ENCODE measurements at places on chromosomes 16 and 17.

DNA sequence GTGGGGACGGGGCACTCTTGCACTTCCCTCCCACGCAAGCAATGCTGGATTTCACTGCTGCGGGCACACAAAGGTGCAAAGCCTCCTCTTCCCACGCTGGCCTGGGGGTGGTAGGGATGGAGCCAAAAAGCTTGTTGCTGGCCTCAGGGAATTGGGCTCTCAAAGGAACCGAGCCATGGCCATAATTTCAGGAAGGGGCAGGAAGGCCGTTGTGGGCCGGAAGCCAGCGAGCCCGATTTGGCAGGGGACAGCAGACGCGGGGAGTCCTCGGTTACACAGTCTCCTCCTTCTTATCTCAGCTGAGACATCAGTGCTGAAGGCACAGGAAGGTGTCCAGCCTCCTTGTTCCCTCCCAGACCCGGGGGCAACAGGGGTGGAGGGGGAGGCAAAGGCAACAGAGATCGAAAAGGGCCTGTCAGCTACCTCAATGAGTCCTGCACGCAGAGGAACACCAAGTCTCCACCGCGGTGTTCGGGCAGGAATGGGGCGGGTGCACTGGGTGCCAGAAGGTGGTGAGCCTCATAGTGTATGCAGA, 59.5 kb downstream of the SLFN11 start:
- DNase-seq = peak; percentile 27

GRCh38 chr17:50425682-50426471, at the start of gene ACSF2:
TSS of gene ACSF2 (plus strand) at chr17:50426218. CDS start at chr17:50426262, 44 bp downstream.
- peak; percentile 78 for DNase-seq

DNA sequence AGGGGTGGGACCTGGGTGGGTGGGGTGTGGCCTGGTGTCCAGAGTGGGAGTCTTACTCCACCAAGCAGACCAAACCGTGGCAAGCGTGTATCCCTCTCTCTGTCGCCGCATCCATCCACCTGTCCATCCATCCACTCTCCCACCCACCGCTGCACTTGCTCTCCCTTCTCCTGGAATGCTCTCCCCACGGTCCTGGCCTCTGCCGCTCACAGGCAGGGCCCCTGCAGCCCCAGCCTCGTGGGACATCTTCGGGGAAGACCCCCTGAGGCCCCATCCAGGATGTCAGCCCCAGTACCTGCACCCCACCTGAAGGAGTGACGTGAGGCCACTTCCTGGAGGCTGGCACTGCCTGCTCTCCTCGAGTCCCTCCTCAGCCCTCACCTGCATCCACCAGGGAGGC, 189.5 kb upstream of the GSE1 start:
- no peak for DNase-seq

DNA sequence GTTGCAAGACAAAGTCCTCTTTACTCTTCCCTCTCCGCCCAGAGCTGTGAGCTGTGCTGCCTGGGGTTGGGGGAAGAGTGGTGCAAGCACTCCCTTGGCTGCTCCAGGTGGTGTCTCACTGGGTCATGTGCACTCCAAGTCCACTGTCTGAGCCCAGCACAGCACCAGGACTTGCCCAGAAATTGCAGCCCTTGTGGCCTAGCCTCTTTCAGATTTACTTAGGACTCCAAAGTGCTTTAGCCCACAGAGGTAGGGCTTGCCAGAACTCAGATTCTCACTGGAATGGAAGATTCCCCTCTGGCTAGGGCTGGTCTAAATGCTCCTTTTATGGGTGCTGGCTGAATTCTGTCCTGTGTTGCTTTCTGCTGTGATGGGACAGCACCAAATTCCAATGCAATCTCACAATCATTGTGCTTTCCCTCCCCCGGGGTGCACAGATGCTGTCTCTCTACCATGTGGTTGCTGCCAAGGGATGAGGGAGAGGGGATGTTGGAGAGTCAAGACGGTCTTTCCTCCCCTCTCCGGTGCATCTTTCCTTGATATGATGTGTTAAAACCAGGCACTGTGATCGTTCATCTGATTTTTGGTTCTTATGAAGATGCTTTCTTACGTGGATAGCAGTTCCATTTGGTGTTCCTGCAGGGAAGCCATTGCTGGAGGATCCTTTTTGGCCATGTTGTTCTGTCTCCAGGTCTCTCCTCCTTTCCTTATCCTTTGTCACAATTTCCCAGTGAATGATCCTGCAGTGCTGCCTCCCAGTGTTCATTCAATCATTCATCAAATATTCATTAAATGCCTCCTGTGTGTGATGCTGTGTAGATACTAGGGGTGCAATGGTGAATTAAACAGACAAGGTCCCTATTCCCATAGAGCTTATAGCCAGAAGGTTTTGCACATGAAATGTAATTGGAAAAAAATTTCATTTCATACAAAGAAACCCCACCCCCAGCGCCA, 216.3 kb downstream of the SPECC1 start:
- no peak for DNase-seq

GRCh38 chr17:12048843-12049473, 28.3 kb downstream of the MAP2K4 start:
- no peak for DNase-seq

DNA sequence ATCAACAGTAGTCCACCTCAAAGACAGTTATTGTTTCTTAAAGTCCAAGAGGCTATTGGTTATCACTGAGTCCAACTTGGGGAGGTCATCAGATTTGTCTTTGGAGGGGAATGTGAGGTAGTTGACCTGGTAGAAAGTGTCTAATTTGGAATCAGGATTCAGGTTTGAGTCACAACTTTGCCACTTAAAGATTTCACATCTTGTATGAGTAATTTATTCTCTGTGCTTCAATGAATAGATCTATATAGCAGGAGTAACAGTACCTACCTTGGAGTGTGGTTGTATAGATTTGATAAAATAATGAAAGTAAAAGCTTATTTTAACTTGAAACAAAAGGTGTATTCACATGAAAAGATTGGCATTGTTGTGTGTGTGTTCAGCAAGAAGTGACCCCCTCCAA, 119.3 kb upstream of the TBX2 start:
- DNase-seq = no peak

DNA sequence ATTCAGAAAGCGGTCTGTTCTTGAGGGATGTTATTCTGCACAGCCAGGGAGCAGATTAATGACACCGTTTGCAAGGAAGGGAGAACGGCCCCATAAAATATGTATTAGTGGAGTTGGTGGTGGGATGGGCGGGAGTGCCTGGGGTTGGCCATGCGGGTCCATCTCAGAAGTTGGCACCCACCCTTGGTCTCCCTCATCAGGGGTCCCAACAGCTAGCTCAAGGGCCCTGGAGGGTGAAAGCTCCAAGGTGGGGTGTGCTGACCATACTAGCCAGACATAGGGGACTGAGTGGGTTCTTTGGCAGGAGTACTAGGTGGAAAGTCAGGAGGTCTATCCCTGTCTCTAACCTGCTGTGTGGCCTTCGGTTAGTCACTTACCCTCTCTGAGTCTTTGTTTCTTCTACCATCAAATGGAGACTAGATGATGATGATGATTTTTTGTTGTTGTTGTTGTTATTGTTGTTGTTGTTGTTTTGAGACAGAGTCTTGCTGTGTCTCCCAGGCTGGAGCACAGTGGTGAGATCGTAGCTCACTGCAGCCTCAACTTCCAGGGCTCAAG, 83.2 kb upstream of the BRD7 start:
- no peak for DNase-seq

DNA sequence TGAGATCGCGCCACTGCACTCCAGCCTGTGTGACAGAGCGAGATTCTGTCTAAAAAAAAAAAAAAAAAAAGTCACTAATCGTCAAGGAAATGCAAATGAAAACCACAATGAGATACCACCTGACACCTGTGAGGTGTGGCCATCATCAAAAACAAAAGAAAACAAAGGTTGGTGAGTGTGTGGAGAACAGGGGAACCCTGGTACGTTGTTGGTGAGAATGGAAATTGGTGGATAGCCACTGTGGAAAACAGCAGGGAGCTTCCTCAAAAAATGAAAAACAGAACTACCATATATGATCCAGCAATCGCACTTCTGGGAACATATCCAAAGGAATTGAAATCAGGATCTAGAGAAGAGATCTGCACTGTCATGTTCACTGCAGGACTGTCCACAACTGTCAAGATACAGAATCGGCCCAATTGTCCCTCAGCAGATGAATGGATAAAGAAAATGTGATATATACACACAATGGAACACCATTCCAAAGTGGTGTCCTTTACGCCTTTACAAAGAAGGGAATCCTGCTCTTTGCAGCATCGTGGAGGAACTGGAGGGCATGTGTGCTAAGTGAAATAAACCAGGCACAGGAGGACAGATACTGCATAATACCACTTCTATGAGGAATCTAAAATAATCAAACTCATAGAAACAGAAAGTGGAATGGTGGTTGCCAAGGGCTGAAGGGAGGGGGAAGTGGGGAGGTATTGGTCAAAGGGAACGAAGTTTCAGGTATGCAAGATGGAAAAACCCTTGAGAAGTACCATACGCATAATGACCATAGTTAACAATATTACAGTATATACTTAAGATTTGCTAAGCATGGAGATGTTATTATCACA, 63.5 kb upstream of the PLCG2 start:
- DNase-seq = no peak

DNA sequence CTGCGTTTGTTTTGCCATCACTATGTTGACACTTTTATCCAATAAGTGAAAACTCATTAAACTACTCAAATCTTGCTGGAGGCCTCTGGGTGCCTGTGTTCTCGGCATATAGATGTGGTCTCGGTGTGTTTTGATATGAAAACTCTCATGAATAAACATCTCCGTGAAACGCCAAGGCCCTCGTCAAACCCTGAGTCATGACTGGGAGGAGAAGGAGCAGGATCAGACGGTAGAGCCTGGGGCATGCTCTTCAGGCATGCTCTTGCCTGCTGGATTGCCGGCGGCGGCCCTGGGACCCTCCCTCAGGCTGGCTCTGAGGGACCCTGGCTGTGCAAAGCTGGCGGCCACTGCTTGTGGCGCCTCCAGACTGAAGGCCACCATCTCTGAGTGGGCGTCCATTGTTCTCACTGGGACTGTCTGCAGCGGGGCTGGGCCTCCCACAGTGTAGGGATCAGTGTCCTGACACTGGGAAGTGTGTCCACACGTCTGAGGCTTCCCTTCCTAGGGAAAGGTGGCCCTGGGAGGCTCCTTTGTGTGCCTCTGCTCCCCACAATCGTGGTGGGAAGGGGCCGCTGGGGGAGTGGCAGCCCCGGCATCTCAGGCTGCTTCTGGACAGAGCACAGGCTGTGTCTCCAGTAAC, 1.7 kb upstream of the NPB start:
- no peak for DNase-seq

DNA sequence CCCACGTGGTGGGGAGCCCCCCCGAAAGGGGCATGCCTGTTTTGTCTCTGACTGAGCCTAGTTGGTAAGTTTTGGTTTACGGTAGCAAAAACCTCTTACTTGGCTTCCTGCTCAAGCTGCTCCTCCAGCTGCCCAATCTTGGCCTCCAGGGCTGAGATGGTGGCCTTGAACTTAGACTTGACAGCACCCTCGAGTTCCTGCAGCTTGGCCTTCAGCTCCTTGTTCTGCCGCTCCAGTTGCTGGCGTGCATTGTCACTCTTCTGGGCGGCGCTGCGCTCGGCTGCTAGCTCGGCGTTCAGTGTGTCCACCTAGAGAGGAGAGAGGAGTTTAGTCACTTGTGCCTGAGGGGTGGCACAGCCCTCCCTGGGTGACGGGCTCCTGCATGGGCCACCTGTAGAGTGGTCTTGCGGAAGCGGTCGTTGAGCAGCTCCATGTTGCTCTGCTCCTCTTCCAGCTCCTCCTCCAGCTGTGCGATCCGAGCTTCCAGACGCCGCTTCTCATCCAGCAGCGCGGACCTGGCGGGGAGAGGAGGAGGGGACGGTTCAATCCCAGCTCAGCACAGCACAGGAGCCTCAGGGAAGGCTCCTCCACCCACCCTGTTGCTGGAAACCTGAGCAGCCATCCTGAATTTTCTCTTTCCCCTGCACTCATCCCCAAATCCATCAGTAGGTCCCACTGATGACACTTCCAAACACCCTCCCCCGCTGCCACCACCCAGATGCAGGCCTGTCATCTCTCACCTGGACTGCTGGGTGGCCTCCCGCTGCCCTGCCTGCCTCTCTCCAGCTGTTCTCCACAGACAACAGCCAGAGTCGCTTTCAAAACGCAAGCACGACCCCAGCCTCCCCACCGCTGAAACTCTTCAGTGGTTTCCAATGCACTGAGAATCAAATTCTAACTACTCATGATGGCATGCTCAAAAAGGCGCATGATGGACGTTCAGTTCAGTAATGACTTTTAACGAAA, 44.6 kb downstream of the NDEL1 start:
- no peak for DNase-seq

DNA sequence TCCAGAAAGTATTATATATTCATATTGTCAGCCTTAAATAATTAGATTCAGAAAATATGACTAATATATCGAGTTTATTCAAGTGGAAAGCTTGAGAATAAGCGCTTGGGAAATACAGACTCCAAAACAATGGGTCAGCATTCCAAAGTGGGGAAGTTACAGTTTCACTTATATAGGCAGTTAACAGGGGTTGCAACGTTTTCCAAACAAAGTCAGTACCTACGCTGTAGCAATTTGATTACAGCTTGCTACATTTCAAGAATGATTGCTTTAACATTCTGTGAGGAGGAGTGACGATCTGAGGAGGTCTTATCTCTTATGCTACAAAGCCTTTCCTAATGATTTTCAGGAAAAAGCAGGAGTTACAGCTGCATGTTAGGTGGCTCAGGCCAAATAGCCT, 34.2 kb upstream of the HS3ST3A1 start:
- no peak for DNase-seq

DNA sequence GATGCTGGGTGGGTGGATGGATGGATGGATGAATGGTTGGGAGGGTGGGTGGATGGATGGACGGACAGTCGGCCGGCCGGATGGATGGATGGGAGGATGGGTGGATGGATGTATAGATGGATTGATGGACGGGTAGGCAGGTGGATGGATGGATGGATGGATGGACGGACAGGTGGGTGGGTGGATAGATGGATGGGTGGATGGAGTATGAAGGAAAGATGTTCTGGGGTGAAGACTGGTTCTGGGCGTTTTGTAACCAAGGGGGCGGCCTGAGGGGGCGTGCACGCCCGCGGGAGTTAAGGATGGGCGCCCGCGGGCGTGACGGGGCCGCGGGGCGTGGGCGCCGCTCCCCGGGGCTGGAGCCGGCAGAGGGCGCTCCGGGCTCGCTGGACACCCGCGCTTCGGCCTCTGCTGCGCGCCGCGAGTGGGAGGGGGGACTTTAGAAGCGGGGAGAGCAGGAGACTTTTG, at the start of gene NECAB2:
Gene NECAB2 (plus strand): TSS at position 407 of the 468 bp plus-strand sequence. CDS start 405 bp downstream, outside the sequence.
- DNase-seq = peak; percentile 64

- no peak for DNase-seq
These were observed 1.8 kb downstream of the ODF4 start for GRCh38 chr17:8341456-8341855.

- no peak for DNase-seq
These were observed 87.3 kb downstream of the YPEL2 start for GRCh38 chr17:59418732-59419166.

DNA sequence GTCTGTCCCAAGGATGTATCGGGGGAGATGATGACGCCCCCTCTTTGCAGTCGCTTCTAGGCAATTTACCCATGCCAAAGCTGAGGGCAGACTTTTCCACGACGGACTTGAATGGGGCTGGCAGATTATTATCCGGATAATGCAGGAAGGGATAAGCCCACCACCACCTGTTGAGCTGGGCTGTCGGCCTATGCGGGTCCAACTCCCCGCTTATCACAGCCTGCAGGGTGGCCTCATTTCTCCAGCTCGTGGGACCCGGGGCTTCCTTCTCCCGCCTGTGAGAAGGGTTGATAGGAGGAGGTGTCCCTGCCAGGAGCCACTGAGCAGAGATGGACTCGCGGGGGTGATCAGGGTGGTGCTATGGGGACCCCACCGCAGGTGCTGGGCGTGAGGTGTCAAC, 559 bp downstream of the CACNG5 start:
- DNase-seq = no peak

- DNase-seq = no peak
These were observed 58.7 kb downstream of the SOCS3 start for GRCh38 chr17:78300962-78301820.
